Fibroblast of the aortic adventitia (primary cell): ENCODE measurements at places on chromosomes 16 and 17. TPM values are rescaled to one million over a fixed set of nuclear protein-coding genes. Genes with fewer than 3 reads are reported as not detected.

Gene SPN
- not detected in 2 replicates for total RNA-seq

Gene MARCHF10
- total RNA-seq = 0.09 TPM in 1 of 2 replicates, not detected in the other

Gene CASKIN1
- 0.18 TPM in 1 of 2 replicates, not detected in the other for total RNA-seq

Gene CALB2
- 0.36 TPM in 1 of 2 replicates, not detected in the other for total RNA-seq

Gene NOG
- total RNA-seq = not detected in 2 replicates

Gene RNF227
- total RNA-seq = 2.8 and 27.4 TPM in 2 replicates

Gene GUCY2D
- not detected in 2 replicates for total RNA-seq

Gene GOSR1
- total RNA-seq = 17.0 and 39.4 TPM in 2 replicates
